M059J (cell line): ENCODE measurements at places on chromosomes 7 and 10. TPM values are rescaled to one million over a fixed set of nuclear protein-coding genes. Genes with fewer than 3 reads are reported as not detected.

DNA sequence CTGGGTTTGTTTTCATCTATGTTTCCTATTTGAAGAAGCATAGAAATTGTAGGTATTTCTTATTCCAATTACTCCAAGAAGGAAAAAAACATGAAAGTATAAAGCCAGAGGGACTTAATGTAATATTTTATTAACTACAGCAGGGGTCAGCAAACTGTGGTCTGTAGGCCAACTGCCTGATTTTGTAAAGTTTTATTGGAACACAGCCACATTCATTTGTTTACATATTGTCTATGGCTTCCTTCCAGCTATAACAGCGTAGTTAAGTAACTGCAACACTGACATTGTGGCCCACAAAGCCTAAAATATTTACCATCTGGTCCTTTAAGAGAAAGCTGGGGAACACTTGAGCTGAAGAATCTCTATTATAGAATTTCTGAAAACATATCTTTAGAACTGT lies 306.2 kb downstream of the BICC1 start:
- DNase-seq, result peak; percentile 62

DNA sequence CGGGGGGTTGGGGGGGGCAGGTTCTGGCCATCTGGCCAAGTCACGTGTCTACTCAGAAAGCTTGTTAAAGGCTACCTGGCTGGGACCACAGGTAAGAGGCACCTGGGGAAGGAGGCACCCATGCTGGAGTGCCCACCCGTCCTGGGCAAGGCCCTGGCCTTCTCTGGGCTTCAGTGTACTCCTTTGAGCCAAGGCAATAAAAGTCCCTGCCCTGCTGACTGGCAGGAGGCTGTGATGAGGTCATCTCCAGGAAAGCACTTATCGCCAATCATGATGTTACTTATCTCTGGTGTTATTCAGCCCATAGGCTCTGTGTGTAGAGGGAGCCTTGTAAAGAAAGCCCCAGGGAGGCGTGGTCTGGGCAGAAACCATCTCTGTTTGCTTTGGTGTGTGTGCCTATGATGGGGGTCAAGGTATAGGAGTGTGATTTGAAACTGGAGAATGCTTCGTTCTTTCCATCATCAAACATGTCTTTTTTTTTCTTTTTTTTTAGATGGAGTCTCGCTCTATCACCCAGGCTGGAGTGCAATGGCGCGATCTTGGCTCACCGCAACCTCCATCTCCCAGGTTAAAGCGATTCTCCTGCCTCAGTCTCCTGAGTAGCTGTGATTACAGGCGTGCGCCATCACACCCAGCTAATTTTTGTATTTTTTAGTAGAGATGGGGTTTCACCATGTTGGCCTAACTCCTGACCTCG lies 2.5 kb upstream of the CLDN4 start:
- DNase-seq, result peak; percentile 91

GRCh38 chr7:78020874-78021249 lies 222.3 kb downstream of the PHTF2 start:
- no peak for DNase-seq

DNA sequence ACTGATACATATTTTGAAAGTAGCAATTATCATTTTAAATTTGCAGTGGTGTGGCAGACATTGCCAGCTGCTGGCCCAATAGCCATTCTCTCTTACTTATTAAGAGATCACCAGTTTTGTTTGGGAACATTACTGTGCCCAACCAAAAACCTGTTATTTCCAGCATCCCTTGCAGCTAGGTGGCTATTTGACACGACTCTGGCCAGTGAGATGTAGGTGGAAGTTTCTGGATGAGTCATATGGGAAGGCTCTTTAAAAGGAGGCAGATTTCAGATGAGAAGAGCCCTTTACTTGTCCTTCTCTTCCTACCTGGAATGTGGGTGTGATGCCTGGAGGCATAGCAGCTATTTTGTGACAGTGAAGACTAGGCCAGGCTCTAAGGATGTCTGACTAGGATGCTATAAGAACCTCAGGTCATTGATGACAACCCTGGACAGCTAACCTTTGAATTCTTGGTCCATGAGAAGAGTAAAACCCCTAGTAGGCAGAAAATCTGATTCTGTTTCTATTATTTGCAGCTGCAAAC lies 77.9 kb downstream of the CARD11 start:
- no peak for DNase-seq

GRCh38 chr7:100371561-100372171 lies 1.6 kb upstream of the PILRA start:
- no peak for DNase-seq

- no peak for DNase-seq
These were observed 202.6 kb upstream of the SEMA3E start for GRCh38 chr7:83851551-83851950.

- no peak for DNase-seq
These were observed 2.2 kb downstream of the GUSB start for GRCh38 chr7:65979583-65980477.

DNA sequence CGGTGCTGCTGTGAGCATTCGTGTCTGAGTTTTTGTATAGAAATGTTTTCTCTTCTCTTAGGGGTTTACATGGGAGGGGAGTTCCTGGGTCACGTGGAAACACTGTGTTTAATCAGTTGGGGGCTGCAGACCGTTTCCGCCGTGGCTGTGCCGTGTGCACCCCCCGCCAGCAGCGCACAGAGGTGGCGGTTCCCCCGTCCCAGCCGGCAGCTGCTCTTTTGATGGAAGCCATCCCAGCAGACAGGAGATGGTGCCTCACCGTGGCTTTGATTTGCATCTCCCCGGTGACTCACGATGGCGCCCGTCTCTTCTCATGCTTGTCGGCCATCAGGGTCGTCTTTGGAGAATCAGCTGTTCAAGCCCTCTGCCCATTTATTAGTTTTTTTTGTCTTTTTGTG lies 34.9 kb upstream of the FOXL3 start:
- no peak for DNase-seq

- DNase-seq, result no peak
These were observed 2.0 kb upstream of the IL2RA start for GRCh38 chr10:6064119-6064518.

DNA sequence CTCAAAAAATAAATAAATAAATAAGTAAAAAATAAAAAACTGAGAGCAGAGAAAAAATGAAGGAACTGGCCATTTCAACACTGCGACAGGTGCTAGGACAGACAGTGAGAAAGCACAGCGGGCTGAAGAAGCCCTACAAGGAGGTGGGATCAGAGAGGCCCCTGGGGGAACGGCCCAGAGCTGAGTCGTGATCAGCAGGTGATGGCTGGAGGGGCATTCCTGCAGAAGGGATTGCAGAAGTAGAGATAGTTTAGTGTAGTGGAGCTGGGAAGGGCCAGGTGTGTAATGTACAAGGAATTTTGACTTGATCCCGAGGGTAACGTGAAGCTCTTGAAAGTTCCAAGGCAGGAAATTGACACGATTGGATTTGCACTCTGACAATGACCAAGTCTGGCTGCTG lies 112.1 kb downstream of the CUL2 start:
- no peak for DNase-seq

GRCh38 chr10:52455098-52455497 lies 141.0 kb downstream of the DKK1 start:
- peak; percentile 84 for DNase-seq

DNA sequence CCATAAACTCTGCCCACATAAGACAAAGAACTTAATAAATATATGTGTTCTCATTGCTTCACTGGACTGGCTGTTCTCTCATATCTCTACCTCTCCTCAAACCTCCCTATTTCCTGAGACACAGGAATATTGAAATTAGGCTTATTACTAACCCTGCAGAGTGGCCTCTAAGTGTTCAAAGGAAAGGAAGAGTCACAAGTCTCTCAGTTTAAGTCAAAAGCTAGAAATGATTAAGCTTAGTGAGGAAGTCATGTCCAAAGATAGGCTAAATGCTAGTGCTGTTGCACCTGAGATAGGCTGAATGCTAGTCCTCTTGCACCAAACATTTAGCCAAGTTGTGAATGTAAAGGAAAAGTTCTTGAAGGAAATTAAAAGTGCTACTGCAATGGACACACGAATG lies 41.1 kb downstream of the GNAI1 start:
- no peak for DNase-seq

- no peak for DNase-seq
These were observed 156.0 kb downstream of the ELFN1 start for GRCh38 chr7:1825897-1826741.

DNA sequence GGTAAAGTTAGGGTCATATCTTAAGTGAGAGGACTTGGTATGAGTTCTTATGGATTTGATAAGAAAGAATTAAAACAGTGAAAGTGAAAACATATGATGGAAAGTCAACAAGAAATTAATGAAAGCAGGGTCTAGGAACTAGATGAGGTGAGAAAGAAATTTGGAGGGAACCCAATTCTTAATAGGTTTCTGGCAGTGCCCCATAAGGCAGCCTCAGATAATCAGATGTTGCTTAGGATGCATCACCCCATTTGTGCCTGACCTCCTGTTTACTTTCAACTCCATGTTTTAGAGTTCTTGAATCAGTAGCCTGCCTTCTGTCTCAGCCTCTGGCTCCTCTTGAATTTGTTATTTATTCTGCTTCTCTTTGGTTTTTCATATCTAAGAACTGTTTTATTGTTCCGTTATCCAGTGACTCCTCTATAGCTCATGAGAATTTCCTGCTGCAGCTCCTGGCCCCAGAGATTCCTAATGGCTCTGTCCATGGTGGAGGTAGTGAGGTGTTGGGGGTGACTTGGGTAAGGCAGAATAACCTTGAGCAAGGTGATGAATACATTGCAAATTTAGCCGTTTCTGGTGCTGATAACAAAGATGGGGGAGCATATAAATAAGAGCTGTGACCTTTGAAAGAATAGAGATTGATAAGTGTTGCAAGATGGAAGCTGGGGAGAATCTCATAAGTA lies 17.6 kb downstream of the ITGB8 start:
- DNase-seq, result no peak

GRCh38 chr10:89242840-89243568 lies 8.6 kb downstream of the LIPA start:
- DNase-seq, result no peak

DNA sequence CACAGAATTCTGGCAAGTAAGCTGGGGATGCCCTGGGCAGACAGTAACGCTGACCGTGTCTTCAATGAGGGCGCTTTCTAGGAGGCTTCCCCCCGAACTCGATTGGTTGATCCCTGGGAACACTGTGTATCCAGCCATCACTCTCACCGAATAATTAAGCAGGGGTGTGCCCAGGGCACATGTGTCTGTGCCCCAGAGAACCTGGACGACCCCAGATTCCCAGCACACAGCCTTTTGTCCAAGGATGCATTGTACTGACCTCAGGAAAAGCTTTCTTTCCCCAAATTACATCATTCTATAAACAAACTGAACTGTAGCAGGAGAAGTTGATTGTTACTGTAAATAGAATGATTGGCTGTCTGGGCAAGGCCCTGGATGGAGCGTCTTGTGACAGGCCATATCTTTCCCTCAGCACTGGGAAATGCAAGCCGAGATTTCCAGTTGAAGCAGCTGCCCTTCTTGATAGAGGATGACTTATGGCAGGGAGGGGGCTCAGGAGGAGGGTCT lies 6.6 kb upstream of the DEPP1 start:
- DNase-seq, result peak; percentile 26

DNA sequence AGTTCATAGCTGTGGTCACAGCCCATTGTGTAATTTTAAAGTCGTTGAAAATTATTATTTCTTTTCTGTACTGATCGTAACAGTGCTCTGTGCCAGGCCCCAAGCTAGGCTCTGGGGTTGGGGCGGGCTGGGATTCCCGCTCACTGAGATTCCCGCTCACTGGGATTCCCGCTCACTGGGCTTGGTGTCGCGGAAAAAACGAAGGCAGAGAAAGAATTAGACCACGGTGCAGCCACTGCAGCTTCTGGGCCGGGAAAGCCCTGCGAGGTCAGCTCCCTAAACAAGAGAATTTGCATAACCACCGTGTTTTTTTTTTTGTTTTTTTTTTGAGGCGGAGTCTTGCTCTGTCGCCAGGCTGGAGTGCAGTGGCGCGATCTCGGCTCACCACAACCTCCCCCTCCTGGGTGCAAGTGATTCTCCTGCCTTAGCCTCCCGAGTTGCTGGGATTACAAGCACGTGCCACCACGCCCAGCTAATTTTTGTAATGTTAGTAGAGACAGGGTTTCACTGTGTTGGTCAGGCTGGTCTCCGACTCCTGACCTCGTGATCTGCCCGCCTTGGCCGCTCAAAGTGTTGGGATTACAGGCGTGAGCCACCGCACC lies 31.2 kb downstream of the FOXK1 start:
- peak; percentile 24 for DNase-seq

GRCh38 chr7:9890092-9890491 lies 1083.6 kb upstream of the PHF14 start:
- no peak for DNase-seq

- peak; percentile 68 for DNase-seq
These were observed 86.0 kb upstream of the DIP2C start for GRCh38 chr10:775245-776075.

- DNase-seq, result no peak
These were observed 92.6 kb downstream of the DGKI start for GRCh38 chr7:137753948-137754851.

DNA sequence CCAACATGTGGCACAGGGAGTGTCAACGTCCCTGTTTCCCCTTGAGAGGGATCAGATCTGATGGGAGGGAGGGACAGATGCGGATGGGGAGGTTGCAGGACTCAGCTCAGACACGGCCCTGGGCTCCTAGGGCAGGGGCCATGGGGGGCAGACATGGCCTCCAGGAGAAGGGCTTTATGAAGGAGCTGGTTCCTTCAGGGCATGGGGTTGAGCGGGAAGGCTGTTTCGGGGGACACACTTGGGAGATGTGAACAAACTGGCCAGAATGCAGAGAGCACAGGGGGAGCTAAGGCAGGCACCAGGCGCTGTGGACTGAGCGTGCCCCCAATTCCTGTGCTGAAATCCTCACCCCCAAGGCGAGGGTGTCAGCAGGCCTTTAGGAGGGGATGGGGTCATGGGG lies 581.9 kb upstream of the FOXK1 start:
- no peak for DNase-seq

GRCh38 chr10:55223352-55223751 lies 422.3 kb upstream of the PCDH15 start:
- DNase-seq, result no peak

DNA sequence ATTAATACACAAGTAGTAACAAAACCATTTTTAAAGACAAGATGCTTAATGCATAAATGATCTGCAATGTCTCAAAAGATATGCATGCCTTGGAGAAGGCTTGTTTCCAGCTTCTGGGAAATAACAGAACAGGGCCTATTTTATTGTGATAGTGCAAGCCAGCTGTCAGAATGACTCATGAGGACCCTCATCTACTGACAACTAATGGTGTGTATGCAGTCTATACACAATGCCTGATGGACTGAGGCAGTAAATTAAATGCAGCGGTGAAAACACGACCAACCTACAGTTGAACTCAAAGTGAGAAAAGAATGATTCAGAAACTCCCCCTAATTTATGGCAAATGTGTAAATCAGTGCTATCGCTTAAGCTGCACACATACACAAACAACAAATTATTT lies 46.3 kb downstream of the VPS41 start:
- no peak for DNase-seq

GRCh38 chr10:7788639-7789286 lies 786 bp downstream of the ATP5F1C start:
- peak; percentile 16 for DNase-seq

GRCh38 chr7:152137476-152138025 lies 112.1 kb downstream of the GALNT11 start:
- no peak for DNase-seq

NRP1 gene
- 73.1 and 106 TPM in 2 replicates for total RNA-seq

BAIAP2L1 gene
- total RNA-seq, result 19.3 and 28.7 TPM in 2 replicates

AHCYL2 gene
- total RNA-seq, result 8.1 and 8.2 TPM in 2 replicates

ACSM6 gene
- not detected in 2 replicates for total RNA-seq

PTF1A gene
- total RNA-seq, result not detected in 2 replicates

KAZALD1 gene
- total RNA-seq, result 6.7 and 12.5 TPM in 2 replicates

SEPHS1 gene
- 17.7 and 26.5 TPM in 2 replicates for total RNA-seq

DNAAF5 gene
- total RNA-seq, result 23.3 and 35.4 TPM in 2 replicates

CFTR gene
- total RNA-seq, result 0.10 TPM in 1 of 2 replicates, not detected in the other

NRG3 gene
- not detected in 2 replicates for total RNA-seq

MORN4 gene
- total RNA-seq, result 3.8 and 5.9 TPM in 2 replicates

NEBL gene
- 0.05 TPM in 1 of 2 replicates, not detected in the other for total RNA-seq
